ENCODE measurements at places on chromosomes 16 and 17.

DNA sequence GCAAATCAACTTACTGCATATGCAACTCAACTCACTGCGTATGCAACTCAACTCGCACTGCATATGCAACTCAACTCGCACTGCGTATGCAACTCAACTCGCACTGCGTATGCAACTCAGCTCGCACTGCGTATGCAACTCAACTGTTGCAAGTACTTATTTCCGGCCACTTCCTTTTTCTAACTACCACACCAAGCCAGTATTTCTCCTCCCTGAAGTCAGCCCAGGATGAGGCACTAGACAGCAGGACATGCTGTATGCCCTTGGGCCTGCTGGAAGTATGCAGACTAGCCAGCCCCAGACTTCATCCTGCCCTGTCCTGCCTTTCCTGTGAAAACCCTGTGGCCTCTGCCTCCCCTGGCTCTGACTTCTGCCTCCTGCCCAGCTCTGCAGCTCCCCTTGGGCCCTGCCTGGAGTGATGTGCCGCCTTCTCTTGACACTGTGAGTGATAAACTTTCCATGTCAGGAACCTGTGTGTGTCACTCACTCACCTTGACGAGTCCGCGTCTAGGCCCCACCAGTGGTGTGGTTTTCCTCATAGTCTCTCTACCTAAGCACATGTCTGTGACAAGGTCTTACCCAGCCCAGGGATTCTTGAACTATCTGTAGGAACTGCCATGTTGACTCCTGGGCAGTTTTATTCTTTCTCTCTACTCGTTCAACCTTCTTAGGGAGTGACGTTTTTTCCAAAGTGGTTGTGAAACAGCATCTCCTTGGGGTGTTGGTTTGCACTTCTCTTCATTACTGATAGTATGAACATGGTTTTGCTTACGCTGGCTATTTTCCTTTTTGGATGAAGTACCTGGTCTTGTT, 16.4 kb downstream of the ZNF778 start:
- DNase-seq: no peak

GRCh38 chr17:15398291-15398690, 56.9 kb upstream of the TEKT3 start:
- DNase-seq: no peak

DNA sequence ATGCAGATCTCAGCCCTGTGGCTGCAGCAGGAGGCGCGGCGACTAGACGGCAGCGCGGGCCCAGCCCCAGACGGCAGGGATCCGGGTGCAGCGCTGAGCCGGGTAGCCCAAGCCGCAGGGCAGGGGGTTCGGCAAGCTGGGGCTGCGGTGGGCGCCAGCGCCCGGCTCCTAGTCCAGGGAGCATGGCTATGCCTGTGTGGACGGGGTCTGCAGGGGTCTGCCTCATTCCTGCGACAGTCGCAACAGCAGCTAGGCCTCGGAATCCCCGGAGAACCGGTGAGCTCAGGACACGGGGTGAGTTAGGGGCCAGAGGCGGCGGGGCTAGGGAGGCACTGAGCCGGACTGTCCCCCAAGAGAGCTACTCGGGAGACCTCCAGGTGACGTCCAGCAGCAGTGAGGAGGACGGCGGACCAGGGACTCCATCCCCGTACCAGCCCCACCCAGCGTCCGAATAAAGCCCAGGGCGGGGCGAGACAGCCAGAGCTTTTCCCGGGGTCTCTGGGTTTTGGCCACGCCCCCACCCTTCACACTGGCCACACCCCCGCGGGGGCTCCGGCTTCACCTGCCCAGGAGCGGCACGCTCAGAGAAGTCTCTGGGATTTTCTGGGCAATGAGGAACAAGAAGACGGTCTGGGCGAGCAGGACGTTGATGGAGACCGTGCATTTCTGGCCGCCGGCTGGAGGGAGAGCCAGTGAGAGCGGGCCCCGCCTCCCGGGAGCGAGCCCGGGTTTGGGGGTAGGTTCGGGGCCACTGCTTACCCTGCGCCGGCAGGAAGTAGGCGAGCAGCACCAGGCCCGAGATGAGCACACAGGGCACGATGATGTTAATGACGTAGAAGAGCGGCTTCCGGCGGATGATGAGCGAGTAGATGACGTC, 1.1 kb downstream of the C17orf107 start:
- DNase-seq: no peak

- no peak for DNase-seq
These were observed 42.1 kb upstream of the METRNL start for GRCh38 chr17:83037084-83037873.

GRCh38 chr16:65837464-65837863, 529.0 kb upstream of the CDH5 start:
- DNase-seq: no peak

DNA sequence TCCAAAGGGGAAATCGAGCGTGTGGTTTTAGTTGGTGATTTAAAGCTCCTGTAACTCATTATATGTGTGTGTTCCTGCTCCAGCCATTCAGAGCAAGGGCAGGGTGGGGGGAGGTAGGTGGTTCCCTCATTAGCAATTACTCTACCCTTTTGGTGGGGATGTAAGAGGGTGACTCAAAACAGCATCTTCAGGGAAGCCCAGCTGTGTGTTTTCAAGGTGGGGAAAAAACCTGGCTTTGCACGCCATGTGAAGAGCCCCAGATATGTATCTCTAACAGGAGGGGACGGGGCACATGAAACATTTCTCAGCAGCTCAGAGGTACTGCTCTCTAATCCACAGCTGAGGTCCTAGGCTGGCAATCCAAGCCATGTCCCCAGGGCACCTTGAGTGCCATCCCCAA, 241.3 kb upstream of the ZFHX3 start:
- no peak for DNase-seq

DNA sequence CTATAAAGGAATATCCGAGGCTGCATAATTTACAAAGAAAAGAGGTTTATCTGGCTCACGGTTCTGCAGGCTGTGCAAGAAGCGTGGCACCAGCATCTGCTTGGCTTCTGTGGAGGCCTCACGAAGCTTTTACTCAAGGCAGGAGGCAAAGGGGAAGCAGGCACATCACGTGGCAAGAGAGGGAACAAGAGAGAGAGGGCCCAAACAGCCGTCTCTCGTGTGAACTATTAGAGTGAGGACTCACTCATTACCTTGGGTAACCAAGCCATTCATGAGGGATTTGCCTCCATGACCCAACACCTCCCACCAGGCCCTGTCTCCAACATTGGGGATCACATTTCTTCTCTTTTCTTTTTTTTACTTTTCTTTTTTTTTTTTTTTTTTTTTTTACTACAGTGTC, 7.5 kb upstream of the ALKBH5 start:
- DNase-seq: no peak

- no peak for DNase-seq
These were observed 234.4 kb downstream of the ZNF423 start for GRCh38 chr16:49621241-49622083.

DNA sequence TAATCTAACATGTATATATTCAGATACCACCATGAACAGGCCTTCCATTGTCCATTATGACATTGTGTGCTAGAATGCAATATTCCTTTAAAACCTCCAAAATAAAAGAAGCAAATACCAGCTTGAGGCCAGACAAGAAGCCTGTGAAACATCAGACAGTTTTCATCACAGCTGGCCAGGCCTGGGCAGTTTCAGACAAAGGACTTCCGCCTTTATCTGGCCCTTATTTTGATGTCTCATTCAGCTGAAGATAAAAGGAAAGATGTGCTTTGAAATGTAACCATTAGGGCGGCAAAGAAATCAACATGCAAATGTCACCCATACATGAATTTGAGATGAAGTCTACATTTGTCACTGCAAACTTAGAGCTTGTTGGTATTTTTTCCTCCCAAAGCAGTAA, 737.5 kb downstream of the KCNJ2 start:
- no peak for DNase-seq

DNA sequence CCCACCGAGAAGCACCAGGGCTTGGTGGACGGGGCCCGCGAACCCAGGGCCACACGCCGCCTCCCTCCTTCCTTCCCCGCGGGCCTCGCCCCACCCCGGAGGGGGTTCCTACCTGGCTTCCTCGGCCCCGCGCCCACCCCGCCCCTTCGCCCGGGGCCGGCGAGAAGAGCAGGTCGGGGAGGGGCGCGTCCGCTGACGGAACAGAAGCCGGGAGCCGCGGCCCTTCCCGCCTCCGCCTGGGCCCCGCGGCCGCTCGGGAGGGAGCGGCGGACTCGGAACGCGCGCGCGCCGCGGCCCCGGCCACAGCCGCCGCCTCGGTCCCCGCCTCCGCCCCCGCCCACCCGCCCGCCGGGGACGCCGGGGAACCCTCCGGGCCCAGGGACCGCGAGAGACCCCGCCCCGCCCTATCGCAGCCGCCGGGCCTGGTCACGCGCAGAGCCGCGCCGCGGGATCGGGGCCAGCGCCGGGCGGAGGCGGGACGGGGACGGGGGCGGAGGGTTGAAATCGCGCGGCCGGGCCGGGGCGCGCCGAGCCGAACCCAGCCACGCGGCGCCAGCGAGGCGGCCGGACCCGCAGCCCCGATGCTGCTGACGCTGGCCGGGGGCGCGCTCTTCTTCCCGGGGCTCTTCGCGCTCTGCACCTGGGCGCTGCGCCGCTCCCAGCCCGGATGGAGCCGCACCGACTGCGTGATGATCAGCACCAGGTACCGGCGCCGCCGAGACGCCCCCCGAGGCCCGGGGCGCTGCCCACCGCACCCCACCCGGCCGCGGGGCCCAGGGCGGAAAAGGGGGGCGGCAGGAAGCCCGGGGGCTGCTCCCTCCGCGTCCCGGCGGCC, at the start of gene TLCD3A:
Gene TLCD3A, plus strand, starts transcription at position 530 of the 835 bp plus-strand sequence. Its CDS starts 52 bp downstream, at position 582.
- DNase-seq: no peak

DNA sequence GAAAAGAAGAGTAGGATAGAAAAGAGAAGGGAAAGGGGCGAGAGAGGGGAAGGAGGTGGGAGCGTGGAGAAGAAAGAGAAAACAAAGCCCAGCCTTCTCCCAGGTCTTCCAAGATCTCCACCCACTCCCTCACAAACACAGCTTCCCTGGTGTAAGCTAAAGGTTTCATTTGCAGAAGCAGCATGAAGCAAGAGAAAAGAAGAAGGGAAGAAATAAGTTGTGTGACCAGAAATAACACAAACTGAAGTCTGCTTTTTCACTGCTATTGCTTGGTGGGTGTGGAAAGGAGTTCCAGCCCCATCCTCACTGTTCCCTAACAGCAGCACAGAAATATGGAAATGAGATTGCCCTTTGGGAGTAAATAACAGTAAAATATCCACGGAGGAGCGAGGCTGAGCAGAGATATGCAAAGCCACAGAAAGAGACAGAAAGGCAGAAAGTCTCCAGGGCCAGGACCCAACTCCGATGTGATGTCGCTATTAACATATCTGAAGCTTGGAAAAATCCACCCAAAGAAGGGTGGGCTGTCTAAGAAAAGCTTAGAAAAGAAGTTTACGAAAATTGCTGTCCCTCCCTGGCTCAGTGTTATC, 10.3 kb upstream of the GAS7 start:
- no peak for DNase-seq

- no peak for DNase-seq
These were observed 126.3 kb downstream of the ZFHX3 start for GRCh38 chr16:72921620-72922019.
